ENCODE measurements at places on chromosomes 2 and 18. TPM values are rescaled to one million over a fixed set of nuclear protein-coding genes. Genes with fewer than 3 reads are reported as not detected.

APOB gene
- total RNA-seq: not detected

COLEC12 gene
- total RNA-seq: 0.08 TPM

CNOT9 gene
- total RNA-seq: 44.4 TPM

RASGRP3 gene
- 1.1 TPM for total RNA-seq

IKZF2 gene
- 0.29 TPM for total RNA-seq

RTN4 gene
- 489 TPM for total RNA-seq

CYS1 gene
- total RNA-seq: 1.3 TPM

TWIST2 gene
- total RNA-seq: 15.4 TPM

REG1B gene
- total RNA-seq: not detected

GCG gene
- not detected for total RNA-seq

POMC gene
- total RNA-seq: not detected

SH2D6 gene
- total RNA-seq: 1.1 TPM

TCF23 gene
- total RNA-seq: not detected

FIGLA gene
- not detected for total RNA-seq
